GM18507 (cell line): ENCODE measurements at places on chromosomes 11 and 22.

DNA sequence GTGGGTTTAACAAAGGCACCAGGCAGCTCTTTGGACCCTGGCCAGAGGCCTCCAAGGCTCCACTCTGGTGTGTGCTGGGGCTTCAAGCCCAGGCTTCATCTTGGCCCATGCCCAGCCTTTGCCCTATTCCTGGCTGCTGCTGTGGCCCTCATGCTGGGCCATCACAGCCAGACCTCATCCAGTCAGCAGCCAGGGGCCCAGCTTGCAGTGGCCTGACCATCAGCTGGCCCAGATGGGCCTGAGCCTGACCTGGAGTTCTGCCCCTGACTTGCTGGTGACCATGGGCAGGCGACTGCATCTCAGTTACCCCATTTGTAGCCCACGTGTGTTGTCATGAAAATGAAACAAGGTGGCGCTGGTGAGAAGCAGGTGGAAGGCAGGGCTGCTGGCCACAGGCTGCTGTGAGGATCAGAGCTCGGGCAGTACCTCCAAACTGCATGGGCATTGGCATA, 76.1 kb downstream of the MED15 start:
- no peak for DNase-seq

DNA sequence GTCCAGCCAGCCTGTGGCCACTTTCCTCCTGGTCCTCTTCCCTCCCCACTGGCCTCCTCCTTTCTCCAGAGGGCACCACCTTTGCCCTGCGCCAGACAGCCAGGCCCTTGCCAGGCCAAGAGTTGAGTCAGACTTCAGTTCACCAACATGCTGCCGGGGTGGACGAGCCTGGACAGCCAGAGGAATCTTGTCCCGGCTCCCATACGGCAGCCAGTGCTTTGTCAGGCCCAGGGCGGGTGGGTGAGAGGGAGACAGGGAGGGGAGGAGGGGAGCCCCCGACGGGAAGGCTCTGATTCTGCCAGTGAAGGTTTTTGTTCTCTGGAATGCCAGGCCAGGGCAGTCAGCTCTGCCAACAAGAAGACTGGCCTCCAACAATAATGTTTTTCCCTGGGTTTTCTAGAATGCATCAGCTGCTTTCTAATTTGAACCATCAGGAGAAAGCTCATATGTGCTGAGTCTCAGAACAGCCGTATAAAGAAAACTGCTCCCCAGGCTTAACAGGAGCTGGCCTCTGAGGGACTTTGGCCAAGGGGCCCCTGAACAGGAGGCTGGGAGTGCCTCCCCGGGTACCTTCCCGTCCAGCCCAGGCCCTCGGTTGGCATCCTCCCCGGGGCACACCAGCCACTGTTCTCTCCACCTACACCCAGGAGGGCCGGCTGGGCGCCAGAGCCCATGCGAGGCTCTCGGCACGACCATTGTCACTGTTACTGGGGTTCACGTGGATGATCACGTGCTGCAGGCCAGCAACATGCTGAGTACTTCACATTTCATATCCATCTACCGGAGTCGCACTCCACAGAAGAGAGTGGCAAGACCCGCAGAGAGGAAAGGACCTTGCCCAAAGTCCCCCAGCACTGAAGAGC, 28.6 kb downstream of the LIF start:
- no peak for DNase-seq

GRCh38 chr11:116406042-116406441, 366.7 kb downstream of the BUD13 start:
- no peak for DNase-seq

DNA sequence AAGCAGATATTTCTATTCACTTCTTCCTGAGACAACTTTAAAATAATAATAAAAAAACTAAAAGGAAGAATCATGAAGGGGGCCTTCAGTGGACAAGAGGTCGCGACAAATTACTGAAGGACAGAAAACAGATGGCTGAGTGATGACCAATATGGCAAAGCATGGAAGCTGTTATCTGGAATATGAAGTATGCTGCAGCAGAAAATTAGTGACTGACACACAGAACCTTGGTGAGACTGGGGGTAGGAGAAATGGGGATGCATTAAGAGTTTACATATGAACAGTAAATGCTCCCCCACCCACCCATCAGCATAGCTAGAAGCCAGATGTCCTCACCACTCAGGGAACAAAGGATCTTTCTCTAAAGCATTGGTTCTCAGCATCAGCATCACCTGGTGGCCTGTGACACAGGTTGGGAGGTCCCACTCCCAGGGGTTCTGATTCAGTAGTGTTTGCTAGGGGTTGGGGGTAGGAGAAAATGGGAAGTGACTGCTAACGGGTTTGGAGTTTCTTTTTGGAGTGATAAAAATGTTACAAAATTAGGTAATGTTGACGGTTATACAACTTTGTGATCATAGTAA, 59.7 kb downstream of the NARS2 start:
- no peak for DNase-seq

DNA sequence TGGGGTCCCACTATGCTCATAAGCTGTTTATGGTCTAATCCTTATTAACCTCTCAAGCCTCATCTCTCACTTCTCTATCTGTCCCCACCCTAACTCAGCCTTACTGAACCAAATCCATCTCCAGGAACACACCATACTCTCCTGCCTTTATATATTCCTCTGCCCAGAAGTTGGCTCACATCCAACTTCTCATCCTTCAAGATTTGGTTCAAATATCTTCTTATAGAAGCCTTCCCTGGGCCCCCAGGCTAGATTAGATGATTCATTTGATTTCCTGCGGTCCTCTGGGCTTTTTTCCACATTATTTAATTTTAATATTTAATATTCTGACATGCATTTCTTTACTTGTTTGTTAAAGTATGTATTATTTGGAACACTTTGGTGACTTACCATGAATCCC, 23.2 kb downstream of the MEI1 start:
- DNase-seq = no peak

DNA sequence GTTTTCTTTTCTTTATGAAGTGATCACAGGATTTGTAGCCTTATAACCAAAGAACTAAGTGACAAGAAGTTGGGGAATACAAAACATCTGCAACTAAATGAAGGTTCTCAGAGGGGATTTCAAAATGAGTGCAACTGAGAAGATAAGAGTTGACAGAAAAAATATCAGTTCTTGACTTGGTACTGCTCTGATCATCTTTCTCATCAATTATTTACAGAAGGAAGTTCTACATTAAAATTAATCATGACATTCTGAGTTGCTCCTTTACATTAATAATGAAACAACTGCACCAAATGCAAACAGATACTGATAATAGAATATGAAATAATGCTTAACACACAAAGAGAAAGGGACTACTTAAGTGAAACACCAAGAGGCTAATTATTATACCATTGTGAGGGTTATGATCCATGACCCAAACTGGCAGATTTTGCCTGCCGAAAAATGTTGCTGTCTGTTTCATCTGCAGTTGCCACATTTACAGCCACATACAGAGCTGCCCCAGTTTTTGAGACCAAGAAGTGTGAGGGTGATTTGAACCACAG, 561.9 kb upstream of the ANO5 start:
- no peak for DNase-seq

DNA sequence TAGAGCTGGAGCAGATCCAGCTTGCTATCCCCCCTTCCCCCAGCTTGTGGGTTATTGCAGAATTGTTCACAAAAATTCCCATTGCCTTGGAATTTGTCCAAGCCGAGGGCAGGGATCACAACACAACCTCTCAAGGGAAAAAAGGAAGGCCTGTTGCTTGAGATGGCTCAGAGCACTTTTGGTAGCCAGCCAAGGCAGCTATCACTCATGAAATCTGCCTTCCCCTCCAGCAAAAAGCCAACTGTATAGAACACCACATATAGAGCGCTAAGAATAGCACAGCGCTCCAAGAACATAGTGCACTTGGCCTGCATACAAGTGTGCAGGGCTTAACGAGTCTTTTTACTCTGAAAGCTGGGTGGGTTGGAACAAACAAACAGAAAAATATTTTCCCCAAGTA, 46.2 kb downstream of the FAM83F start:
- no peak for DNase-seq

- DNase-seq = no peak
Observed at GRCh38 chr11:15800111-15800800, 556.1 kb downstream of the SOX6 start.

DNA sequence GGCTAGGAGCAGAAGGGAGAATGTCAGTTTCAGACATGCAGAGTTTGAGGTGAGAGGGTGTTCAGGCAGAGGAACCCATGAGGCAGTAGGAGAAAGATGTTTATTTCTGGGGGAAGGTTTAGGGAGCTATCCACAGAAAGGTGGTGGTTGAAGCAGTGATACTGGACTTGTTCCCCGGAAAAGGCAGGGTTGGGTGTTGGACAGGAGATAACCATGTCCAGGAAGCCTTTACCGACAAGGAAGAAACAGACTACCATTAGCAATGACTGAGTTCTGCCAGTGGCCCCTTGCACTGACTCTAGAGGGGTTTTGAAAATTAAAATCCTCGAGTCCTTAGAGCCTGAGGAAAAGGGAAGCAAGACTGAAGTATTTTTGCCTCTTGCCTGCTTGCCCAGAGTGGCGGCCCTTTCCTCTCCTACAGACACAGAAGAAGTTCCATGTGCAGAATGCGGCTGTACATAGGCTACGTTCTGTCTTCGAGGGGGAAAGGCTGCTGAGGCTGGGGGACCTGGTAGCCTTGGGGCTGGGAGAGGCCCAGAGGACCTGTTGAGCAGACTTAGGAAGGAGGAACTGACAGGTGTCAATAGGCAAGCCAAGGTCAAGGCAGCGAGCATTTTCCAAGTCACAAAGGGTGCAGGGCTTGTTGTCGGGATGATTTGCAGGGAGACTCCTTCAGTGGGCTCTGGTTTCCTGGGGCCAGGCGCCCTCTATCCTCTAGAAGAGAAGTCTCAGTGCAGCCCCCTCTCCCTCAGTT, 146.7 kb downstream of the LDLRAD3 start:
- DNase-seq = no peak

GRCh38 chr11:69257838-69258658, 35.9 kb upstream of the MYEOV start:
- no peak for DNase-seq

DNA sequence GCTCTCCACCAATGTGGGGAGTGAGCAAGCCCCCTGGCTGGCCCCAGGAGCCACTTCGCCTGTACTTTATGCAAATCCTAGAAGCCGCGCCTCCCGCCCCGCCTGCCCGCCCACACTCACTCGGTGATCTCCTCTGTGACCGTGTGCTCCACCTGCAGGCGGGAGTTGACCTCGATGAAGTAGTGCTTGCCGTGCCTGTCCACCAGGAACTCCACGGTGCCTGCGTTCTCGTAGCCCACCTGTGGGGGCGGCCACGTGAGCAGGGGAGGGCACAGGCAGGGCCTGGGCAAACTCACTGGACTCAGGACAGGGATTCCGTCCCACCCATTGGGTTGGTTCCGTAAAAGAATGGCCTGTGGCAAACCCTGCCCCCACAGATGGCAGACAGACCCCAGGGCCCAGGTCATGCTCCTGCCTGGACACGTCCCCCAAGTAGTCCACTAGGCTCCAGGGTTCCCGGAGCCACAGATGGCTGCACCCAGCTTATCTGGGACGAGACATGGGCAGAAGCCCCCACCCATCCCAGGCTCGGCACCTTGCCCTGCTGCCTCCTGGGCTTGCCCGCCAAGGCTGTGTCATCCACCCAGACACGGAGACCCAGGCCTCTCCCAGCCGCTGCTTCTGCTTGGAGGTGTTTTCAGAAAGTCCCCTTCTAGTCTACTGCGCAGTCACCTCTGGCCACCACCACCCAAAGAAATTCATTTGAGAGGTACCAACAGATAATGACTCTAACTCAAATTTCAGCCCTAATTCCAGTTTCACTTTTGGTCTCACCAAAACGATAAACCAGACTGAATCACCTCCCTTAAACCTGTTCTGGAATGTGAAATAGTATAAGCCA, 12.1 kb downstream of the LRFN4 start:
- peak; percentile 90 for DNase-seq

- DNase-seq = peak; percentile 37
Observed at GRCh38 chr11:69546735-69547370, 65.4 kb downstream of the LINC01488 start.

- peak; percentile 28 for DNase-seq
Observed at GRCh38 chr22:36921309-36922104, 8.1 kb downstream of the CSF2RB start.

- no peak for DNase-seq
Observed at GRCh38 chr11:63667995-63668795, 3.0 kb downstream of the ATL3 start.

GRCh38 chr22:40423310-40423688, 52.9 kb downstream of the SGSM3 start:
- DNase-seq = no peak

- DNase-seq = no peak
Observed at GRCh38 chr22:43953988-43954785, 1.1 kb upstream of the SAMM50 start.

- no peak for DNase-seq
Observed at GRCh38 chr22:43000441-43001175, 14.3 kb downstream of the PACSIN2 start.

DNA sequence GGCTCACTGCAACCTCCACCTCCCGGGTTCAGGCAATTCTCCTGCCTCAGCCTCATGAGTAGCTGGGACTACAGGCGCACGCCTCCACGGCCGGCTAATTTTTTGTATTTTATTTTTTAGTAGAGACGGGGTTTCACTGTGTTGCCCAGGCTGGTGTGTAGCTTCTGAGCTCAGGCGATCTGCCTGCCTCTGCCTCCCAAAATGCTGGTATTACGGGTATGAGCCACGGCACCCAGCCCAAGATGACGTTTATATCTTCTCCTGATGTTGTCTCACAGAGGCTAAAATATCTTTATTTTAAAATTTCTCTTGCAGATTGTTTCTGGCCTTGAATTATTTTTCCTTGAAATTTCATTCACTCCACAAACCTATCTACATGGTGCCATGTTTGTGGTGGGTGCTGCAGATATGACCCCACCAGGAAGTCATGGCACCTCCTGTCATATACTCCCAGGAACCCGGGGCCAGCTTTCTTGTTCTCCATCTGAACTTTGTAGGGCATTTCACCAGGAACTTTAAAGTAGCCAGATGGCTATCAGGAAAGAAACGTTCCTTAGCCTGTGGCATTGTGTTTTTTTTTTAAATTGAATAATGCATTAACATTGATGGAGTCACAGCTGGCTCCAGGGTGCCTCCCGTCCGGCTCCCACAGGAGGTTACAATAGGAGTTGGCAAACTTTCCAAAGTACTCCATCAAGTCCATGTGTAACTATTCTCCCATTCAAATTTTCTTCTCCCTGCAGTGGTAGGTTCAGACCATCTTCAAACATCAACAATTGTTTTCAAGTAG, 42.0 kb upstream of the LIPT2 start:
- DNase-seq = no peak

DNA sequence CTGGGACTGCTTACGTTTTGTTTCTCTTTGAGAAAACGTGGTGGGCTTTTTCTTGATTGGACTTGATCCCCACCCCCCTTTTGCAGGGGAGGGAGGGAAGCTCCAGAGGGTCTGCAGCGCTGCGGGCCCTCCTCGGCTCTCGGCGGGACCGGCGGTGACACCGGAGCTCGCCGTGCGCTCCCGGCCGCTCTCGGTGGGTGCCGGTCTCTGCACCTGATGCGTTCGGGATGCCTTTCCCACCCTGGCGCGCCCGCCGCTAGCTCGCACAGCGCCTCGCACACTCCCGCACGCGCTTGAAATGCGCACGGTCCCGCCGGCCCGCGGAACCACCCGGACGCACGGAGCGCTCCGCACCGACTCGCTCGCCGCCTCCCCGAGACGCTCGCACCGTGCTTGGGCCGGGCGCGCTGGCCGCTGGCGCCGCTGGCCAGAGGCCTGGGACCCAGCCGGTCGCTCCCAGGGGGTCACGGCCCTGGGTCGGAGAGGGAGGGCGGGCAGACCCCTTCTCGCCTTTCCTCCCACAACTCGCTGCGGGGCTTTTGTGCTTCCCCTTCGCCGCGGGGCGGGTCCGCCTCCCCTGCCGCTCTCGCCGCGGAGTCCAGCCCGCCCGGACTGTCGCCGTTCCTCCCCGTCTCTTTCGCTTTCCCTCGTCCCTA, 1.0 kb downstream of the ZBTB16 start:
- DNase-seq = no peak

GRCh38 chr11:134120143-134120850, 51.4 kb downstream of the JAM3 start:
- DNase-seq = no peak
